ENCODE measurements at places on chromosomes 5 and 9. TPM values are rescaled to one million over a fixed set of nuclear protein-coding genes. Genes with fewer than 3 reads are reported as not detected.

DNA sequence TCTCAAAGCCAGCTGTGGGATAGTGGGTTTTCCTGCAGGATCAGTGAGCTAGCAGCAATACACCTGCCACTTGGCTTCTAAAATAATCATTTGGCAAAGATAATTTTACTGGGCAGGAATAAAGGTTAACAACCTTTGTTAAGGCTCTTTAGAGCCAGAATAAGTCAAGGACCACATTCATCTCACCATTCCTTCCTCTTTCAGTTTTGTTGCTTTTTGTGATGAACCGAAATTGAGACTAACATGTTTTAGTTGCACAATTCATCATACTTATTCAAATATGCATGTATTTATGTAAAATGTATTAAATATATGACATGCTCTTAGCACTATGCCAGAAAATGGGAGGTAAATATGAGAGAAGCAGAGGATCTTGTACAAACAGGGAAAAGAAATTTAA, 824.4 kb upstream of the TYRP1 start:
- no peak for DNase-seq

GRCh38 chr9:124595743-124596142, 88.5 kb upstream of the NR5A1 start:
- no peak for DNase-seq

GRCh38 chr5:56183506-56183905, 49.6 kb downstream of the ANKRD55 start:
- DNase-seq: no peak

GRCh38 chr9:2469681-2470221, 151.8 kb upstream of the VLDLR start:
- peak; percentile 63 for DNase-seq

DNA sequence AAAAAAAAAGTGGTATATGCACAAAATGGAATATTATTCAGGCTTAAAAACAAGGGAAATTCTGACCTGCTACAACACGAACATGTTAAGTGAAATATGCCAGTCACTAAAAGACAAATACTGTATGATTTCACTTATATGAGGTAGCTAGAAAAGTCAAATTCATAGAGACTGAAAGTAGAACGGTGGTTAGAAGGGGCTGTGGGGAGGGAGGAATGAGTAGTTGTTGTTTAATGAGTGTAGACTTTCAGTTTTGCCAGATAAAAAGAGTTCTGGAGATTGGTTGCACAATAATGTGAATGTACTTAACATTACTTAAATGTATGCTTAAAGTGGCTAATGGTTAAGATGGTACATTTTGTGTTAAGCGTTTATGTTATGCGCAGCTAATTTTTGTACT, 79.5 kb upstream of the IL12B start:
- no peak for DNase-seq

- DNase-seq: no peak
These were observed 15.1 kb downstream of the TCF7 start for GRCh38 chr5:134129411-134130238.

The SEMA5A gene
- 56.2 TPM for total RNA-seq

The SLC45A2 gene
- not detected for total RNA-seq

The MTRR gene
- 36.2 TPM for total RNA-seq

All from heart right ventricle (tissue), 16 donors.